ENCODE measurements at places on chromosomes 16 and 17.

GRCh38 chr16:87559945-87560344 is 42.4 kb upstream of the JPH3 start:
- DNase-seq = no peak

GRCh38 chr16:54455030-54455725 is 168.6 kb upstream of the IRX3 start:
- DNase-seq = no peak

- peak; percentile 17 for DNase-seq
Measured at GRCh38 chr16:77723108-77723514, 797 bp downstream of the NUDT7 start.

DNA sequence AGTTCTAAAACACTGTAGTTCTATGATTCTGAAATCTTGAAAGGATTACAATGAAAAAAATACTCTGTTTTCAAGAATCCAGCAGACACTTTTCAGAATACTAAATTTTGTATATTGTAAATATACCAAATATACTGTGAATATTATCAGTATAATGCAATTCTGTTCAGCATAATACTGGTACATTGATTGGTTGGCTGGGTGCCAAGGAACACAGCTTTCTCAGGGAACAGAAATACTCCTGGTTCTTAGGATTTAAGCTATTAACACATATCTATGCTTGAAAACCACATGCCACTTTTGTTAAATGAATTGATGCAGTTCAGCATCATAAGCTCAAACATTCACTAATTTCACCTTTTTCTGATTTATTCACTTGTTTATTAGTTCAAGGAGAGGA is 2.5 kb upstream of the GINS3 start:
- DNase-seq = no peak

GRCh38 chr17:82876149-82876548 is 36.3 kb upstream of the ZNF750 start:
- no peak for DNase-seq

DNA sequence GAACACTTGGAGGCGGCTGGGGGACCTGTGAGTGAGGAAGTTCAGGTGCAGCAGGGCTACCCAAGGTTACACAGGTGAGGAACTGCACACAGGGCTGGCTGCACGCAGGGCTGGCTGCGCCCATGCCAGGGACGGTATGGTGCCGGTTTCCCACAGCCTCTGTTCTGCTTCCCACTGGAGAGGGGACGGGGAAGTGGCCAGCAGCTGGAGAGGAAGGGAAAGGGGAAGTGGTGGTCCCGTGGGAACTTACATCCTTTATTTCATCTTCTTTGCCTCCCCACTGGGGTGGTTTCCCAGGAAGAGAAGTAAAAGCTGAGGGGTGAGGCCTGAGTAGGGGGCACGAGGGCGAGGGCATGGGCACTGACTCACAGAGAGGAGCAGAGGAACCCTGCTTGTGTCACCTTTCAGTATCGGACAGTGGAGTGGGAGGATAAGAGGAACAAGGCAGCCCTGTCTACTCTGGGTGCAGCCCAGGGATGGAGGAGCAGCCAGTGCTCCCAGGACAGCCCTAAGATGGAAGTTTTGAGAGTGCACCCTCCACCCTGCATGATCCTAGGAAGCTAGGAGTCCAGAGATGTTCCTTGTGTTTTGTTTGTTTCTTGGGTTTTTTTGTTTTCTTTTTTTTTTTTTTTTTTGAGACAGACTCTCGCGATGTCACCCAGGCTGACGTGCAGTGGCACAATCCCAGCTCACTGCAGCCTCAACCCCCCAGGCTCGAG is 25.5 kb upstream of the CDH1 start:
- peak; percentile 64 for DNase-seq

DNA sequence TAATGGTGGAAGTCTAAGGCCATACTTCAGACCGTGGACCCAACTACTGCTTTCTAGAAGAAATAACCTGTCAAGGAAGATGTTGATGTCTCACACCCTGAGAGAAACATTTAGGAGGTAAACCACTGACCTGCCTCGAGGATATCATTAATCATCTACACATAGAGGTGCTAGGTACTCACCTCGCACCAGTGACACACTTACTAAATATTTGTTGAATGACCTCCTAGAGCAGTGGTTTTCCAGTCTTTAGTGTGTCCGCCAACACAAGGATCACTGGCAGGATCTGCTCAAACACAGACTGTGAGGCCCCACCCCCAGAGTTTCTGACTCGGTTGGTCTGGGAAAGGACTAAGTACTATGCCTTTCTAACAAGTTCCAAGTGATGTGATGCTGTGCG is 197.4 kb upstream of the CACNG5 start:
- DNase-seq = no peak

DNA sequence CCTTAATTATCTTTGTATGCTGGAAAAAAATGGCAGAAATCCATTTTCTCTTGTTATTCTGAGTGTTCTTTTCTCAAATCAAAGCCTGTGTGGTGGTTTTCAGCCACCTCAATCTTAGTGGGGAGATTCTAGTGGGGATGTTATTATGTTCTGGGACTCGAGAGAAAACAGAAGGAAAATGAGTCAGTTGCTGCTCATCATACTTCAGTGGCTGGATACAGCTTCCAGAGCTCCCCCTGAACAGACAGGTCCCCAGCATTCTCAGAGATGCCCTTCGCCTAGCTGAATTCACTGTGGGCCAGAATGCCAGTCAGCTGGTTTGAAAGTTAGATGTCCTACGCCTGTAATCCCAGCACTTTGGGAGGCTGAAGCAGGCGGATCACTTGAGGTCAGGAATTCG is 8.5 kb downstream of the ST6GALNAC1 start:
- DNase-seq = no peak

DNA sequence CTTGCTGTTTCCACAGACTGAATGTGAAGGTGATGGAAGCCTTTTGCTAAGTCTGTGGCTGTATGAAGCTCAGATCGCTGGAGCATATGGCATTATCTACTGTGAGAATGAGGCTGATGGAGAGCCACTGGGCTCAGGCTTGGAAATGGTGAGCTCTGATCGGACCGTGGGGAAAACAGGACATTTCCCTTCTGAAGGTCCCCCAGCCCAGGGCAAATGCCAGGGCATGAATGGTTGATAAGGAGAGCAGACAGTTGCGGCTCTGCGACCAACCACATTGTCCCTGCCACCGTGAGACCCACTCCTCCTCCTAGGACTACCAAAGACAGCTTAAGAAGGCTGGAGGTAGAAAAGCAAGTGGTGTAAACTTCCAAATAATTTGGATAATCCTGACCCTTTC is 4.7 kb upstream of the CUEDC1 start:
- no peak for DNase-seq

- no peak for DNase-seq
Measured at GRCh38 chr17:58574025-58574424, 59.6 kb upstream of the MTMR4 start.

DNA sequence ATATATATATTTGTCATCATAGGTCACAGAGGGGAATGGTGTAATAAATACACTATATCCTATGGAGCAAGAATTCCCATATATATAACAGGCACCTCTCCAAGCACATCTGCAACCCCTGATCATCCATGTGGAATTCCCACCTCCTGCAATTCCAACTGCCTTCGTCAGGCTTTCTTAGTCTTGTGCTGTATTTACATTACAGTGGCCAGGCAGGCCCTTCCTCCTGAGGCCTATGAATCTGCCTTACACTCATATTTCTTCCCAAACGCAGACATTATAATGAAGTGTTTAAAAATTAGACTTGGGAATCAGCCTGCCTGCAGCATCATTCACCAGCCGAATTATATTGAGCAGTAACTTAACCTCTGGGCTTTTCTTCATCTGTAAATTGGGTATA is 19.3 kb upstream of the DNAH9 start:
- DNase-seq = no peak

Measured in CD4-positive, alpha-beta T cell treated with Interleukin-4 for 1 hour (primary cell).